Suprapubic skin (tissue), 4 donors: ENCODE measurements at places on chromosomes 12 and 14.

GRCh38 chr12:89299931-89300330 lies 52.4 kb downstream of the DUSP6 start:
- H3K4me1 ChIP-seq, result no peaks in the 10 kb centered on the region
- no peaks in the 10 kb centered on the region for H3K36me3 ChIP-seq
- H3K4me3 ChIP-seq, result no peak overlapping the region
- no peaks in the 10 kb centered on the region for H3K27me3 ChIP-seq
- no peak for DNase-seq

GRCh38 chr14:29028973-29029582 lies 262.5 kb downstream of the FOXG1 start:
- no peak overlapping the region for H3K27ac ChIP-seq
- no peaks in the 10 kb centered on the region for H3K4me1 ChIP-seq
- H3K27me3 ChIP-seq, result no peaks in the 10 kb centered on the region
- no peak overlapping the region for H3K4me3 ChIP-seq

DNA sequence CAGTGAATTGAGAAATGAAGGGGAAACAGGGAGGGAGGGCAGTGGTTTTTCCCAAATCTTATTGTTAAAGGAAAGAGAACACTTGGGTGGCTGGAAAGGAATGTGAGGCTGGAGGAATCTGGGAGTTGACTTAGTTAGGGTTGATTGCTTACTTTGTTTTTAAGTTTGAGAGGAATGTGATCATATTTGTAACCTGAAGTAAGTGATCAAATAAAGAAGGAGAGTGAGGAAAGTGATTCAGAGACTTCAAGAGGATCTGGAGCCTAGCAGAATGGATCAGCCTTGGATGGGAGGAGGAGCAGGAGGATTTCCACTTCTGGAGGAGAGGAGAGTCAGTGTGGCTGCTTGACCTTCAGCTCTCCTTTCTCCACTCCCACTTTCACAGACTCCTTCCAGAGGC lies 6.0 kb upstream of the LRP6 start:
- H3K27ac ChIP-seq, result no peak overlapping the region
- DNase-seq, result no peak
- H3K4me1 ChIP-seq, result peaks cover under 1% of the 10 kb centered on the region

DNA sequence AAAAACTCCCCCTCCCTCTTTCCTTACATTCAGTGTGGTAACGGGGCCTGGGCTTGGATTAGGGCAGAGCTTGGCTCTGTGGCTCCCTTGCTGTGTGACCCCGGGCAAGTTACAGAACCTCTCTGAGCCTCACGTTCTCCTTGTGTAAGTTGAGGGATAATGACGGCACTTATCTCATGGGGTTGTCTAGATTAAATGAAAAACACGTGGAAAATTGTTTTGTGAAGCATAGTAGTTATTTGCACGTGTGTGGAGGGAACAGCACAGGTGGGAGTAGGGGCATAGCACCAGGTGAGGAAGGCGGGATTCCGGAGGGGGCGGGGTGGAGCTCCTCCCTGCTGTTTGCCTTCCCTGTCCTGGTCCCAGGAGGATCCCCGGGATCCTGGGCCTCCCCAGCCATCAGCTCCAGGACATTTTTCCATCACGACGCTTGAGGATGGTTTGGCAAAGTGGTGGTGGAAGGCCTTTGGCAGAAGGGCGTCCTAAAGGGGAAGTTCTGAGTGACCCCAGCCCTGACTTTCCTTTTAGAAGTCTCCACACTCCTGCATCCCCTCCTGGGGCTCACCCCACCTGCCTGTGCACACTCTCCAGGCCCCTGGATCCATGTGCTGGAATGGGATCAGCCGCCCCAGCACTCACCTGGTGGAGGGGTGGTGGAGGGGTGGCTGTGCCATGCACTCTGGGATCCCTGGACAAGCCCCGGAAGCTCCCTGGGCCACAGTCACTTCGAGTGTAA lies 22.7 kb downstream of the LRTM2 start:
- H3K27me3 ChIP-seq, result peaks cover 50% of the 10 kb centered on the region
- no peaks in the 10 kb centered on the region for H3K4me1 ChIP-seq
- DNase-seq, result peak; percentile 37
- H3K27ac ChIP-seq, result no peak overlapping the region

DNA sequence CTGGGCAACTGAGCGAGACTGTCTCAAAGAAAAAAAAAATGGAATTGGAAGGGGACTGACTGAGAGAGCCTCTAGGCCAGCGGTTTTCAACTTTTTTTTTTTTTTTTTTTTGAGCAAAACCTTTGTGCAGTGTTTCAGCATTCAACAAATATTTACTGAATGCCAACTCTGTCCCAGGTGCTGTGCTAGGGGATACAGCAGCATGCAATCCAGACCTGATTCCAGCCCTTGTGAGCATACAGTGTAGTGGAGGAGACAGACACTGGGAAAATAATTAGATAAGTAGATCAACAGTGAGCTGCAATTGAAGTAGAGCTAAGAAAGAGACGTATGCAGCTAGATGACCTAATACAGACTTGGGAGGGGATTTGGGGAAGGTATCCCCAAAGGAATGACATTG lies 23.8 kb upstream of the LTBP2 start:
- no peak overlapping the region for H3K4me3 ChIP-seq
- H3K27ac ChIP-seq, result no peak overlapping the region
- H3K27me3 ChIP-seq, result no peaks in the 10 kb centered on the region
- H3K4me1 ChIP-seq, result peaks cover 9% of the 10 kb centered on the region

DNA sequence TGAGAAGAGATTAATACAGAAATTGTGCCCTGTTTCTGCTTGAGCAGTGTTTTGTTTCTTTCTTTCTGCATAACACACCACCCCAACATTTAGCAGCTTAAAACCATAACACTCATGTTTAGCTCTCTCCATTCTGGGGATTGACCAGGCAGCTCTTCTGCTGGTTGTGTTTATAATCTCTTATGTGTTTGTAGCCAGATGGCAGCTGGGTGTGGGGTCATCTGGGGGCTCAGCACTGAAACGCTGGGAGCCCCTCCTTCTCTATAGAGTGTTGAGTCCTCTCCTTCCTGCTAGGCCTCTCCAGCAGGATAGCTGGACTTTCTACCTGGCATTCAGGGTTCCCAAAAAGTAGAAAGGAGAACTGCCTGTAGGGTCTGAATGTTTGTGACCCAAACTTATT lies 270.6 kb downstream of the TTC8 start:
- no peaks in the 10 kb centered on the region for H3K27me3 ChIP-seq
- H3K36me3 ChIP-seq, result no peaks in the 10 kb centered on the region
- DNase-seq, result no peak
- no peaks in the 10 kb centered on the region for H3K4me1 ChIP-seq

DNA sequence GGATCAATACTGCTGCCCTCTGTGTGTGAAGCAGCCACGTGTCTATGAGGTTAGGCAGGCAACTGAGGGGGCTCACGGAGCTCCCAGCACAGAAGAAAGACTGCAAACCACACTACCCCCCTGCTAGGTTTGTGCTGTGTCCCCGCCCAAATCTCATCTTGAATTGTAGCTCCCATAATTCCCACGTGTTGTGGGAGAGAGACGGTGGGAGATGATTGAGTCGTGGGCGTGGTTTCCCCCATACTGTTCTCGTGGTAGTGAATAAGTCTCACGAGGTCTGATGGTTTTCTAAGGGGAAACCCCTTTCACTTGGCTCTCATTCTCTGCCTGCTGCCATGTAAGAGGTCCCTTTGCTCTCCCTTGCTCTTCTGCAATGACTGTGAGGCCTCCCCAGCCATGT lies 68.6 kb downstream of the ACTN1 start:
- peaks cover 38% of the 10 kb centered on the region for H3K36me3 ChIP-seq
- no peak overlapping the region for H3K27ac ChIP-seq
- no peaks in the 10 kb centered on the region for H3K27me3 ChIP-seq
- DNase-seq, result no peak
- H3K4me3 ChIP-seq, result no peak overlapping the region
- no peaks in the 10 kb centered on the region for H3K4me1 ChIP-seq

DNA sequence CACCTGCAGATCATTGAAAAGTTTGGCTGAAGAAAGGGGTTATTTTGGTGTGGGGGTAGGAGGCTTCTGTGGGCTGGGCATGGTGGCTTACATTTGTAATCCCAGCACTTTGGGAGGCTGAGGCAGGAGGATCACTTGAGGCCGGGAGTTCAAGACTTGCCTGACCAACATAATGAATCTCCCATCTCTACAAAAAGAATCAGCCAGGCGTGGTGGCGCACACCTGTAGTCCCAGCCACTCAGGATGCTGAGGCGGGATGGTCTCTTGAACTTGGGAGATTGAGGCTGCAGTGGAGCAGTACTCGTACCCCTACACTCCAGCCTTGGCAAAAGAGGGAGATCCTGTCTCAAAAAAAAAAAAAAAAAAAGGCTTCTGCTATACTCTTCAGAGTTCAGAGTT lies 7.0 kb downstream of the DDIT3 start:
- no peak overlapping the region for H3K4me3 ChIP-seq
- no peak for DNase-seq
- peaks cover 82% of the 10 kb centered on the region for H3K36me3 ChIP-seq
- H3K27me3 ChIP-seq, result no peaks in the 10 kb centered on the region
- H3K4me1 ChIP-seq, result peaks cover 15% of the 10 kb centered on the region

- H3K36me3 ChIP-seq, result peaks cover 27% of the 10 kb centered on the region
- no peaks in the 10 kb centered on the region for H3K27me3 ChIP-seq
- DNase-seq, result peak; percentile 60
Observed at GRCh38 chr14:24172261-24172860, 481 bp downstream of the REC8 start.

GRCh38 chr12:28507033-28507432 lies 316.8 kb downstream of the CCDC91 start:
- H3K4me3 ChIP-seq, result no peak overlapping the region
- no peak overlapping the region for H3K27ac ChIP-seq
- H3K27me3 ChIP-seq, result no peaks in the 10 kb centered on the region
- no peaks in the 10 kb centered on the region for H3K36me3 ChIP-seq
- no peaks in the 10 kb centered on the region for H3K4me1 ChIP-seq
- no peak for DNase-seq
